ENCODE measurements at places on chromosomes 1 and 21.

GRCh38 chr1:113981962-113982931 lies 3.0 kb downstream of the OLFML3 start:
- DNase-seq = peak; percentile 73

- DNase-seq = no peak
These were observed 75.6 kb downstream of the XCL2 start for GRCh38 chr1:168468042-168468809.

DNA sequence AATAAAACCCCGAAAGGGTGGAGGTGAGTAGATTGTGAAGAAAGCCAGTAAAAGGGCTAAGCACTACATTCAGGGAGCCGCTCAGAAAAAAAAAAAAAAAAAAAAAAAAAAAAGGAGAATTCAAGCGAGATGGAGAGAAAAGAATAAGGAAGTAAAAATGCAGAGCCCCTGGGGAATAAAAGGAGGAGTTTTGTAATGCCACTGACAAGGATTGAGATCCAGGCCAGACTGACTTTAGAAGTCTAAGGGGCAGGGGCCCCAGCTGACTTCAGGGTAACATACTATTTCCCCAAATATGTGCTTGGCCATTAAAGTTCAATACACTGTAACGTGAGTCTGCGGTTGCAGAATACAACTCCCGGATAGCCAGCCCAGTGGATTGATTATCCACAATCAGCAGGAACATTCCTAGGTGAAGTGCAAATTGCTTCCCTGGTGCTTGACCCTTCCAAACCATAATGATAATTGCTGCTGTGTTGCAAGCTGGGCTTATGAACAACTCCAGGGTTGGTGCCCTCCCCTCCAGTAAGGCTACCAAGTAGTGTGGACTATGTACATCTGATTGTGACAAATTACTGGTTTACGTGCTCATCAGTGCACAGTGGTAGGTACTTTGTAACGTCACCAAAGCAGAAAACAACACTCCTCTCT lies 30.7 kb upstream of the RRP15 start:
- DNase-seq = no peak

- peak; percentile 64 for DNase-seq
These were observed 829.2 kb upstream of the ADAMTS5 start for GRCh38 chr21:27796106-27796505.

DNA sequence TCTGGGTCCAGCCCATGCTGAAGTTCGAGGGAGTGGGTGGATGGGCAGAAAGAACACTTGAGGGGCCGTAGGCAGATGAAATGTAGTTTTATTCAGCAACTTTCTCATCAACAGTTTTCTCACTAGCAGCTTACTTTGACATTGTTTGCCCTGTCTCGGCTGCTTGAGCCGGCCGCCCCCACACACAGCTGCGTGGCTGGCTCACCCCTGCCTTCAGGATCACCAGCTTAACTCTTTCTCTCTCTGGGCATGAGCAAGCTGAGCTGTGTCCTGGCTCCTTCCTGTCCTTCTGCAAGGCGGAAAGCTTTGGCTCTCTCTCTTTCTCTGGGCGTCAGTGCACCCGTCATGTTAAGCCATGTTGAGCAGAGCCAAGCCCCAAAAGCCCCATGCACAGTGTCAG lies 104.4 kb upstream of the GNG12 start:
- DNase-seq = no peak

DNA sequence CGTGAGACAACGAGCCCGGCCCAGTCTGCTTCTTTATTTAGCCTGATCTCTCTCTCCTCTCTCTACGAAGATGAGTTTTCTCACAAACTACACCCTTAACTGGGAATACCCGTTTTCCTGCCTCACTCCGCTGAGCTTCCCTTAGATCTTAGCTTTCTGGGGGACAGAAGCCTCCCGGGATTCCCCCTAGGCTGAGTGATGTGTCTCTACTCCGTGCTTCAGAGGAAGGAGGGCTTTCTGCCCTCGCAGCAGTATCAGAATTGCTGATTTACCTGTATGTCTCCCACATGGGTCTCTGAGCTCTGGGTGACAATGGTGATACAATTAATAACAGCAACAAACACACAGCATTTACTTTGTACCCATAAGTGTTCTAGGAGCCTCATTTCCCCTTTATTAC lies 1.0 kb downstream of the ZBTB17 start:
- no peak for DNase-seq

GRCh38 chr1:3679799-3680453 lies 27.6 kb downstream of the TP73 start:
- DNase-seq = no peak

DNA sequence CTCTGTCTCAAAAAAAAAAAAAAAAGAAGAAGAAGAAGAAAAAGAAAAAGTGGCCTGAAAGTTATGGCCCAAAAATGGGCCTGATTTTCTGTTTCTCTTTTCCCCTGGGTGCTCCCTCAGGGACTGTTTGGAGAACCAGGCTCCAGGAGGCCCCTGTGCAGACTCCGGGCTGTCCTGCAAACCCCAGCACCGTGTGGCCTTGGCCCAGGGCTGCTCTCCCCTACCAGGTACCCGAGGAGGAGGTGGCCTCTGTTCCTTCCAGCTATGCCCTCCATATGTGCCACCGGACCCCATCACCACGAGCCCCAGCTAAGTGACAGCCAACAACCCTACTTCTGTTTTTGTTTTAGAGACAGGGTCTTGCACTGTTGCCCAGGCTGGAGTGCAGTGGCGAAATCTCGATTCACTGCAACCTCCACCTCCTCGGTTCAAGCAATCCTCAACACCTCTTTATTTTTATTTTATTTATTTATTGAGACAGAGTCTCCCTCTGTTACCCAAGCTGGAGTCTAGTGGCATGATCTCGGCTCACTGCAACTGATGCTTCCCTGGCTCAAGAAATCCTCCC lies 7.5 kb upstream of the FAAP20 start:
- no peak for DNase-seq

DNA sequence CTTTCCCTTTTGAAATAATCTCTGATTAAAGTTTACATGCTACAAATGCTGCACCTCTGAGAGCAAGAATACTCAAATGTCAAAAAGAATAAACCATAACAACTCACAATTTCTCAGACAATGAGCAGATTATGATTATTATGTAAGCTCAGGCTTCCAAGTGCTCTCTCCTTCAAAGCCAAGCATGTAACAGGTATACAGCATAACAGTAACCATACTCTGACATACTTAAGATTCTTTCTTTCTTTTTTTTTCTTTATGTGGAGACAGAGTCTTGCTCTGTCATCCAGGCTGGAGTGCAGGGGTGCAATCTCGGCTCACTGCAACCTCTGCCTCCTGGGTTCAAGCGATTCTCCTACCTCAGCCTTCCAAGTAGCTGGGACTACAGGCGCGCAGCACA lies 155.4 kb downstream of the EIF4G3 start:
- no peak for DNase-seq

- DNase-seq = no peak
These were observed 406.7 kb downstream of the NTNG1 start for GRCh38 chr1:107547363-107548155.

GRCh38 chr1:223180731-223181321 lies 37.8 kb upstream of the TLR5 start:
- peak; percentile 8 for DNase-seq

GRCh38 chr1:67190942-67191341 lies 24.7 kb downstream of the IL23R start:
- DNase-seq = no peak

DNA sequence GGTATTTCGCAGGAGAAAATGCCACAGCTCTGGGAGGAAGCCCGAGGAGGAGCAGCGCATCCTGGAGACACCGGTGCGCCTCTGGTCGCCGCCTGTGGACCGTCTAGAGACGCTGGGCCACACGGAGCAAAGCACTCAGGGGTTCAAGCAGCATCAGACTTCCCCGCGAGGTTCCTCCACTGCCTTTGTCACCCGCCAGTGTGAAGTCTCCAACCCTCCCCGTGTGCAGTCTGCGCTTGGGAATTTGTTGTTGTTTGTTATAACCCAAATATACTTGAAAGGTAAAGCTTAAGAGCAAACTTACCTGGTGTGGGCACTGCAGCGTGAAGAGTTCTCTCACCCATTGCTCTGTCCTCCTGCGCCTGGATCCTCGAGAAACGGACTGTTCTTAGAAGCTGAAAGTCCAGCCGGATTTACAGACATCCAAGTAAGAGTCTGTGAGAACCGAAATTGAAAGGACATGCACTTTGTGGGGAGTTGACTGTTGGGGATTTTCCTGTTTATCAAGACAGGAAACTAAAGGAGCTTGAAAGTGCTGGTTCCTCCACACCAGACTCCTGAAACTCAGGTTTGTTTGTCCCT lies at the start of gene GBP4:
Gene GBP4, minus strand, starts transcription at position 452 of the 582 bp plus-strand sequence. Its CDS starts 108 bp downstream, at position 344.
- peak; percentile 9 for DNase-seq

GRCh38 chr1:174800216-174800851 lies 199.4 kb upstream of the CACYBP start:
- DNase-seq = no peak

GRCh38 chr1:145846201-145846612 lies 777 bp downstream of the NUDT17 start:
- peak; percentile 32 for DNase-seq

GRCh38 chr1:44289530-44289929 lies 65.5 kb downstream of the ERI3 start:
- DNase-seq = no peak
